Karpas-422 (cell line): ENCODE measurements at places on chromosomes 13 and 19. TPM values are rescaled to one million over a fixed set of nuclear protein-coding genes. Genes with fewer than 3 reads are reported as not detected.

DNA sequence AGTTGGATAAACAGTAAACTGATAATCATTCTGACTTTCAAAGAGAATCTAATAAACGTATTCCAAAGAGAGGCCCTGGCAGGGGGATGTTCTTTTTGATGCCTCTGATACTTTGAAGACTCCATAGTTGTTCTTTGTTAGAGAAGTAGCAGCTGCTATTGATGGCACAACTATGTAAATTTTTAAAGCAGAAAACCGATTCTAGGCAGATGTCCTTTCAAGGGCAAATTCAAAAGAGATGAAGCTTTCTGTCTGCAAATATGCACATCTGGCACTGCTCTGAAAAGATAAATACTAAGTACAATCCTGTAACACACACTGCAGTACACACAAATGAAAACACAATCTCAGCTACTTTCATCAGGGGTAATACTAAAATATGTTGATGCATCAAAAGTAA is 250.1 kb downstream of the VWA8 start:
- no peak for DNase-seq

DNA sequence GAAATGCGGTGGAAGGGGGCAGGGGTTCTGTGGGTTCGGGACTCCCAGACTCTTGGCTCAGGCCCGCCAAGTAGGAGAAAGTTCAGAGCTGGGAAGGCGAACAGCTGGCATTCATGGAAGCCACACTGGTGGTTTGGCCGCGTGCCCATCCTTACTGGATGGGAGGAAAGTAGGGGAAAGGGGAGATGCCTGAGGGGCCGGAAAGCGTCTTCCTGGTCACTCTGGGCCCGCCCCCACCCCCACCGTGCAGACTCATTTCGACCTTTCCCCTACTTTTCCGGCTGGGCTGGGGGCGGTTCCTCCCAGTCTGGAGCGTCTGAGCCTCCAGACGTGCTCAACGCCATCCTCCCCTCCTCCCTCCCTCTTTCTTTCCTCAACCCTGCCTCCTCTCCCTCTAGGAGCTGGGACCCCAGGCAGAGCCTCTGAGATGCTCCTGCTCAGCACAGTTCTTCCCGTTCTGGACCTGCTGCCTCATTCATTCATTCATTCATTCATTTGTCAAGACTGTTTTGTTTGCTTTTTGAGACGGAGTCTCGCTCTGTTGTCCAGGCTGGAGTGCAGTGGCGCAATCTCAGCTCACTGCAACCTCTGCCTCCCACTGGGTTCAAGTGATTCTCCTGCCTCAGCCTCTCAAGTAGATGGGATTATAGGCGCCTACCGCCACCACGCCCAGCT is 3.5 kb downstream of the ANGPTL4 start:
- no peak for DNase-seq

- DNase-seq = peak; percentile 100
Observed at GRCh38 chr19:49339301-49340068, 4.3 kb downstream of the CD37 start.

DNA sequence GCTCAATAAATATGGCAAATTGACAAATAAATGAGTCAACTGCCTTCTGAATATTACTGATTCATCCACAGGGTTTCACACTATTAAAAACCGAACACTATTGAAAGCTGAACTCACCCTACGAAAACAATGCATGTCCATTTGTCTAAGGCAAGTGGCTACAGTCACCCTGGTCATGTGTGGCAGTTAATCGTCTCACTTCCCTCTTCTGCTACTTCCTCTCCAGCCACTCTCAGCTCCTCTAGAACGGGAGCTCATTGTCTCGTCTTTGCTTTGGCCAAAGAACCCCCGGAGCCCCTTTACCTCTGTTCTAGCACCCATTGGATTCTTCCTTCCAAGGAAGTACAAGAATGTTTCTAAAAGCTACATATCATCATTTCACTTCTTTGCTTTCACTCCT is 74.4 kb upstream of the ZNF599 start:
- DNase-seq = no peak

The SYNGR4 gene
- total RNA-seq = not detected in 2 replicates

The S1PR4 gene
- total RNA-seq = not detected in 2 replicates

GRCh38 chr19:20005741-20006140 is 33.6 kb downstream of the ZNF682 start:
- DNase-seq = no peak

DNA sequence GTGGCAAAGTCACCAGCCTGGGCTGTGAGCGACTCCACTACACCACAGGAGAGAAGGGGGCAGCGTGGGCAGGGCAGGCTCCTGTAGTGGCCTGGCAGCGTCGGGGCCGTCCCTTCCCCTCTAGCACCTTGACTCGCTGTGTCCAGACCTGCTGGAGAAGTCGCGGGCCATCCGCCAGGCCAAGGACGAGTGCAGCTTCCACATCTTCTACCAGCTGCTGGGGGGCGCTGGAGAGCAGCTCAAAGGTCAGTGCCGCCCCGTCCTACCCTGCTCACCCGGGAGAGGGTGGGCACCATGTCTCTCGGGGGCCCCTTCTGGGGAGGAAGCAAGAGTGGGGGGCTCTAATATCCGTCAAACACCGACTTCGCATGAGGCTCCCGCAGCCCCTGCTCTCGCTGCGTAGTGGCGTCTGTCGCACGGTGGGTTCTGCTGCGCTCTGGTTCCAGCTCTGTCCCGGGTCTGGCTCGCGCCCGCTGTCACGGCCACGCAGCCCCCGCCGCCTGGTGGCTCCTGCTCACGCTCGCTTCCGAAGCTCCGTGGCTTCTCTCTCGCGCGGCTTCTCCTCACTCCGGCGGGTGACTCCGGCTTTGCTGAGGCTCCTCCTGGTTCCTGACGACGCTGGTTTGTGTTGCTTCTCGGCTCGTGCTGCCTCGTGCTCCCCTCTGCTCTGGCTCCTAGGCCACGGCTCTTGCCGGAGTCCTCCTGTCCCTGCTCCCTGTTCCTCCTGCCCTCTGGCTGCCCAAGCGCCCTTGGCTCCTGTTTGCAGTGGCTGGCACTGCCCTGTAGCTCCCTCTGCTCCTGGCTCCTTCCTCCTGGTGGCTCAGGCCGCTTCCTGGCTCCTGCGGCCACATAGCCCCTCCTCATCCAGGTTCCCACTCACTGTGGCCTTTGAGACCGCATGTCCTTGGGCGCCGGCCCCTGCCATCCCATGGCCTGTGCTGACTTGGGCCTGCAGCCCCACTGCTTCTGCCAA is 27.2 kb downstream of the MYH14 start:
- DNase-seq = no peak

GRCh38 chr19:49802836-49803528 is 10.1 kb downstream of the FUZ start:
- DNase-seq = no peak

DNA sequence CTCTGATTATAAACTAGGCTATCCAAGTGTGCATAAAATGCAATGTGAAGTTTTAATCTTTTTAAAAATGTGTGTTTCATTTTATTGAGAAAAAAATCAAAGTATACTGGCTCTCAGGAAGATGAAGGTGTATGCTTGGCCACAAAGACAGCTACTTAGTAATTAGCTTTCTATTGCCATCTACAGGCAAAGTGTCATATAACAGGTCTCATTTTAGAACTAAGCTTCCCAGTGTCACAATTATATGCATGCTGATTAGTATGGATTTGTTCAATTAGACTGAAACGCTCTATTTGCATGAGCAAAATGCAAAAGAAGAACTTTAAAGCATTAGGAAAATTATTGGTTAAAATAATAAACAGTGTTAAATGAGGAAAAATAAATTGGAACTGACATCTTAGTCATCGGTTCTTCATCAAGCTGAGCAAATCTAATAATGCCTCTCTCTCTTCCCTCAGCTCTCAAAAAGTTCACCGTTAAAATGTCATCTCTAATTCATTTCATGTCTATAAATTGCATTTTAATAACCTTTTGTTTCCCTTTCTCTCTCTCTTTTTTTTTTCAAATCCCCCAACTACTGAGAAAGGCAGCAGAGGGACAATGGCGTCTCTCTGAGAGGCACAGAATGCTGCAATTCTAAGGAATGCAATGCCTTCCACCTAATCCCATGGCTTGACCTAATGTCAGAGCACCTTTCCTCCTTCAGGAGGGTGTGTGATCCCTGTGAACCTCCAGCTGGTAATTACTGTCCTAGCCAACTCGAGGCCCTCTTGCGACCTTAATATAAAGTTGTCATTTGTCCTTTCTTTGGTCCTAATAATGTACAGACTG is 313.1 kb upstream of the MAB21L1 start:
- DNase-seq = peak; percentile 75

The HIF3A gene
- not detected in 2 replicates for total RNA-seq

- no peak for DNase-seq
Observed at GRCh38 chr13:42492372-42492920, 81.5 kb upstream of the TNFSF11 start.

The UBE2S gene
- total RNA-seq = 291 and 1,094 TPM in 2 replicates

The GPR4 gene
- 0.26 and 0.83 TPM in 2 replicates for total RNA-seq

DNA sequence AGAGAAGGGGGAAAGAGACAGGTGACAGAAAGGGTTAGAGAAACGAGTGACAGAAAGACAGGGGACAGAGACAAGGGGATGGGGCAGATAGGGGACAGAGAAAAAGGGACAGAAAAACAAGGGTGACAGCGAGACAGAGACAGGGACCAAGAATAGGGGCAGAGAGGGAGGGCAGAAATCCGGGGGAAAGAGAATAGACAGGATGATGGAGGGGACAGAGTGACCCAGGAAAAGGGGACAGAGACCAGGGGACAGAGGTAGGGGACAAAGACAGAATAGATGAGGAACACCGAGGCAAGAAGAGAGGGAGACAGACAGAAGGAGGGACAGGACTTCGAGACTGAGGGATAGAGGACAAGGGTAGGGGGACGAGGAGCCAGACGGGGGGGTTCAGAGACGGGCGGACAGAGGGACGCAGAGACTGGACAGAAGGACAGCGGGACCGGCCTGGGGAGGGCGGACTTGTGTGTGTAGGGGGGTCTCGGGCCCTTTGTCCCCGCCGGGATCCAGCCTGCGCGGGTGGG is 593 bp downstream of the CADM4 start:
- no peak for DNase-seq

GRCh38 chr19:37654629-37655300 is 500 bp downstream of the ZFP30 start:
- DNase-seq = peak; percentile 83

The PRSS57 gene
- total RNA-seq = not detected in 2 replicates

DNA sequence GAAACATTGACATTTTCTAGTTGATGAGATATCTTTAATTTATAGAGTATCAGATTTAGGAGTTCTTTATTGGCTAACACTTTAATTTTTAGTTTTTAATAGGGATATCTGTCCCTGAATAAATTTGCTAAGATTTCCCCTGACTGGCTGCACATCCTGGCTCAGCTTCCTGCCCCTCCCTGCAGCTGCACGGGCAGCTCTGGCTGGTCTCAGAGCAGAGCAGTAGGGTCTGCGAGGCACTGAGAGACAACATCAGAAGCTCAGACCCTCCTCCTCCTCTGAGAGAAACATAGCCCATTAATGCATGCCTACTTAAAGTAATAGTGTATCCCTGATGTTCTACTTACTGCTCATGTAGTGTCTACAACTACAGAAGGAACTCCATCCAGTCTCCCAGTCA is 139.2 kb downstream of the TNFSF13B start:
- DNase-seq = no peak

DNA sequence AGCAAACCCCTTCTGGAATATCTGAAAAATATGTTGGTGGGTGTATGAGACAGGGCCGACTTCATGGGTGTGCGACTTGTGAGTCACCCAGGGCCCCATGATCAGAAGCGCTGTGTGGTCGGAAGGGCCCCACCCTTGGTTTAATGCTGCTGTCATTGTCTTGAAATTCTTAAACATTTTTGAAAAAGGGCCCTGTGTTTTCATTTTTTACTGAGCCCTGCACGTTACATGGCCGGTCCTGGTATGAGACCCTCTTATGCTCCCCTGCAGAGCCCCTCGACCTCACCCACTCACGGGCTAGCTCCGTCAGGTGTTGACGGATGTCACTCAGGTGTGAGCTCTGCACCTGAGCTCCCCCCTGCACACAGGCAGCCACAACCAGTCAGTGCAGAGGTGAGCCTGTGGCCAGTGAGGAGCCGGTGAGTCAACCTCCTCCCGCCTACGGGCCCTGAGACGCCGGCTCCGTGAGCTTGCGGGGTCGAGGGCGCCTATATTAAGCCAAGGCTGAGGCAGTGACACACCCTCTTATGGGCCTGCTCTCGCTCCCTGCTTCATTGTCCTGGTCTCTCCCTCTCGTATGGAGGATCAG is 27.7 kb downstream of the GADD45B start:
- DNase-seq = peak; percentile 40

The GGN gene
- not detected in 2 replicates for total RNA-seq

The ZNF610 gene
- total RNA-seq = 12.6 and 20.1 TPM in 2 replicates

GRCh38 chr13:111219280-111219679 is 101.2 kb upstream of the TEX29 start:
- no peak for DNase-seq

DNA sequence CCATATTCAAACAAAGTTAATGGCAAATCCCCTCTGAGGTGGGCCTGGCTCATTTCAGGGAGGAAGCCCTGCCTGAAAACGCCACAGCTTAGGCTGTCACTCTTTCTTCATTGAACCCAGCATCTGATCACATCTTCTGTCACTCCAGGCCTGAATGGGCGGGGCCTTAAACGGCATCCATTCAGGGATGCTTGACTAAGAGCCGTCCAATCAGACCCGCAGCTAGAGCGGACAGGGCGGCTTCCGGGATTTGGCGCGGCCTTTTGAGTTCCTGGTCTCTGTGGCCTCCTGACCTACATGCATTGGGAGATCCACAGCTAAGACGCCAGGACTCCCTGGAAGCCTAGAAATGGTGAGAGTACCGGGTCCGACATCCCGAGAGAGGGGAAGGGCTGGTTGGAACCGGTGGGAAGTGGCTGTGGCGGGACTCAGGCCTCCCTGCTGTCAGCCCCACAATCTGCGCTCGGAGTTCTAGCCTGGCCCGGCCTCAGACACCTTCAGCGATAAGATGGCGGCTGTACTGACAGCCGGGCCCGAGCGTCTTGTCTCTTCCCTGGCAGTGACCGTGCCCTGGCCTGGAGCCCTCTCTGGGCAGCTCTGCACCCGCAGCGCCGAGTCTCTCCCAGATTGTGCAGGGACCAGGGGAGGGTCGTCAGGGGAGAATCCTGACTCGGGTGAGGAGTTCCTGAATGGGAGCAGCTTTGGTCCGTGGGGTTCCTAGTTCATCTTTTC is at the start of gene ZNF723:
ZNF723 (plus strand) TSS at position 261 of the 732 bp plus-strand sequence; CDS start at position 350, 89 bp downstream.
- DNase-seq = no peak

The BICRA gene
- total RNA-seq = 1.0 and 1.8 TPM in 2 replicates

DNA sequence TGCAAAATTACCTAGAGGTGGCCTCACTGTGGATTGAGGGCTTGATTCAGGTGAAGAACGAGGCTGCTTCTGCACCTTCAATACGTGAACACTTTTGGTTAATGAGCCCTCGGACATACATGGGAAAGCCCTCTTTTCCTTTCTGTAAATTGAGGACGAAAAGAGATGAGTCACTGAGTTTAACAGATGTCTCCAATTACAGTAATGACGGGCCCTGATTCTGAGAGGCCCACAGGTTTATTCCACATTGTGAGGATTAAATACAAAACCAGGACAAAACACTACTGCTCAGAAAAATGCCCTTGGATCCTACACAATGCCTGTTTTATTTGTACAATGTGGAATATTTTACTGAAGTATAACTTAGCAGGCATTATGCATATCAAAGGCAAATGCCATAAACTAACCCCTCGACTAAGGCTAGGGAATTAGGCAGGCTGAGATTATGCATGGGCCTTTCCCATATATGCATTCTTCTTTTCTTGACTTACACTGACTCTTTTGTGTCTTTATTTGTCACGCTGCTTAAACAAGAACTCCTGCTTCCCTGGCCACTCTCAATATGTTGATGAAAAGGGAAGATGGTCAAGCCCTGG is 819.9 kb downstream of the OLFM4 start:
- no peak for DNase-seq

The PDE4C gene
- total RNA-seq = not detected in 2 replicates

GRCh38 chr13:77817521-77817920 is 101.1 kb downstream of the EDNRB start:
- no peak for DNase-seq
